Subcutaneous preadipocyte (primary cell): ENCODE measurements at places on chromosomes 2 and 18. TPM values are rescaled to one million over a fixed set of nuclear protein-coding genes. Genes with fewer than 3 reads are reported as not detected.

The PLGLB1 gene
- 1.2 and 1.5 TPM in 2 replicates for total RNA-seq

The NTSR2 gene
- not detected in 2 replicates for total RNA-seq

The GYPC gene
- 68.0 and 88.9 TPM in 2 replicates for total RNA-seq

The PTH2R gene
- total RNA-seq = 0.20 and 0.37 TPM in 2 replicates

The ARHGAP15 gene
- not detected in 2 replicates for total RNA-seq

The SPOPL gene
- 12.3 and 12.5 TPM in 2 replicates for total RNA-seq

The HOXD9 gene
- 0.37 and 0.78 TPM in 2 replicates for total RNA-seq

The ATP6V1B1 gene
- total RNA-seq = 0.59 and 1.8 TPM in 2 replicates

The ILKAP gene
- total RNA-seq = 22.4 and 29.9 TPM in 2 replicates

The DSC2 gene
- total RNA-seq = not detected in 2 replicates

The CSRNP3 gene
- 0.20 and 0.73 TPM in 2 replicates for total RNA-seq

The LIMS3 gene
- total RNA-seq = 0.20 and 2.2 TPM in 2 replicates

The HEATR5B gene
- 20.6 and 21.1 TPM in 2 replicates for total RNA-seq

The FHOD3 gene
- total RNA-seq = 1.1 and 1.6 TPM in 2 replicates

The IL1RL2 gene
- total RNA-seq = 2.0 and 2.2 TPM in 2 replicates
